ENCODE measurements at places on chromosomes 7 and 10. TPM values are rescaled to one million over a fixed set of nuclear protein-coding genes. Genes with fewer than 3 reads are reported as not detected.

- H3K4me3 ChIP-seq: no peak overlapping the region
- DNase-seq: peak; percentile 77
- no peaks in the 10 kb centered on the region for H3K36me3 ChIP-seq
- no peaks in the 10 kb centered on the region for H3K27me3 ChIP-seq
- no peak overlapping the region for H3K27ac ChIP-seq
- H3K4me1 ChIP-seq: no peaks in the 10 kb centered on the region
These were observed 262.8 kb upstream of the AOAH start for GRCh38 chr7:36986948-36987724.

- H3K27ac ChIP-seq: no peak overlapping the region
- H3K4me3 ChIP-seq: no peak overlapping the region
- H3K4me1 ChIP-seq: peaks cover 7% of the 10 kb centered on the region
- no peaks in the 10 kb centered on the region for H3K27me3 ChIP-seq
- peak; percentile 77 for DNase-seq
- H3K36me3 ChIP-seq: no peaks in the 10 kb centered on the region
These were observed 54.7 kb upstream of the SYPL1 start for GRCh38 chr7:106166651-106167342.

DNA sequence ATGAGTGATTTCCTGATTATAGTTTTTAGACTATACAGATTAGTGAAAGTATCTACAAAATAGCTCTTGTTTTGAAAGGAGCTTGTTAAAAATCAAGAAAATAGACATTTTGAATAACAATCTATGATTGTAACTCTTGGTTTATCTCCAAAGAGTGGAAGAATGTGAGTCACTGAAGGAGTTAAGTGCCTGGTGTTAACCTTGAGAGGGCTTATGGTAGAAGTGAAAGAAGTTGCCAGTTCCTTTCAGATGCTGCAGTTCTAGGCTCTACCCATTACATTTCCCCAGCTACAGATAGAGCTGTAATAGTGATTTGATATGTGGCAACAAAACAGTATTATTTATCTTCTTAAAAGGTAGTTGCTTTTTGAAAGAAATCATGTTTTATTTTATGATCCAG lies 12.7 kb downstream of the NRBF2 start:
- H3K36me3 ChIP-seq: no peaks in the 10 kb centered on the region
- H3K4me1 ChIP-seq: peaks cover 23% of the 10 kb centered on the region
- DNase-seq: peak; percentile 34
- H3K27ac ChIP-seq: peak overlapping the region; percentile 24
- H3K4me3 ChIP-seq: no peak overlapping the region
- no peaks in the 10 kb centered on the region for H3K27me3 ChIP-seq

GRCh38 chr7:82017334-82017943 lies 247.6 kb upstream of the HGF start:
- H3K36me3 ChIP-seq: no peaks in the 10 kb centered on the region
- DNase-seq: peak; percentile 43
- no peak overlapping the region for H3K27ac ChIP-seq

DNA sequence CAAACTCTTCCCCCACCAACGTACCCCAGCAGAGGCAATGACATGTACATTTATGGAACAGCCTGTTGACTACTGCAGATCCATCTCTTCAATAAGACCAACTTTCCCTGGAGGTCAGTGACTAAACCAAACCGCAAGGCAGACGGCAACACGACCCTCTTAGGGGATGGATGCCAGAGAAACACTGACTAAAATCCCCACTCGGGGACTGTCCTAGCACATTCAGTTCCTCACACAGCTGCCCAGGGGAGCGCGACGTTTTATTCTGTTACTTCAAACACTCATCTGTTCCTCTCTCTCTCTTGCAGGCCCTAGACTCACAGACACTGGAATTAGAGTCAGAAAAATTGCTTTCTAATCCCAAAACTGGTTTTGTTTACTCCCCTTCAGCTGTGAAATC lies 146.5 kb upstream of the PRSS1 start:
- peaks cover 32% of the 10 kb centered on the region for H3K27me3 ChIP-seq
- no peaks in the 10 kb centered on the region for H3K4me1 ChIP-seq
- H3K36me3 ChIP-seq: no peaks in the 10 kb centered on the region
- DNase-seq: no peak

DNA sequence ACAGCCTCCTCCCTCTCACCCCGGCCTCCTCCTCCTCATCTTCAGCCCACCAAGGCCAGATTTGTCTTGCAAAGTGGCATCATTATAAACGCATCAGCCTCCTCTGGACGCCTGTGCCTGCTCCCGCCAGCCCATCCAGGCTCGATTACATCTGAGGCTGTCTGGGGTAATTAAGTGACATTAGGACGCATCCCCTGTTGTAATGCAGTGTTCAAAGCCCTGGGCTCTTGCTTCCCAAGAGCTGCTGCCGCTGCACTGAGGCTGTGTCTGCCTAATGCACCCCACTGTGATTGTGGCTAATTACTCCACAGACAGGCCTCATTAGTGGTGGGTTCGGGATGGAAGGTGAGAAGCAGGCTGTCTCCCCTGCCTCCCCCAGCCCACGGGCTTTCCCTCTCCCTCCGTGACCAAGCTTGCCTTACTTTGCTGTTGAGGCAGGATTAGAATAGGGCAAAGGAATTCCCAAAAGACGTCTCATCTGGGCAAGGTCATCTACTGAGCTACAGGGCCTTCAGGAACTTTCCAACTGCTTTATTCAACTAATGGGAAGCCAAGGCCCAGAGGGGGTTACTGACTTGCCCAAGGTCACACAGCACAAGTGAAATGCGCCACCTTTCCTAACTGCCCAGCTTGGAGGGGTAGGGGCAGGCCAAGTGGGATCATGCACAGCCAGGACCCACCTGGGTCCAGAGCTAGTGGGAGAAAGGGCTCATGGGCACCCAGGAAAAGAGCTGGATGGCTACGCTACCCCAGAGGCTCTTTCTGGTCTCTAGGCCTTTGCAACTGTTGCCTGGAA lies 66.2 kb upstream of the PCBD1 start:
- H3K27ac ChIP-seq: no peak overlapping the region
- H3K4me3 ChIP-seq: no peak overlapping the region
- no peaks in the 10 kb centered on the region for H3K36me3 ChIP-seq
- no peak for DNase-seq
- H3K27me3 ChIP-seq: no peaks in the 10 kb centered on the region

PGAM2 gene
- not detected for total RNA-seq

TRIM50 gene
- total RNA-seq: not detected

Data from A673 (cell line).